NCI-H2227 treated with DMSO at 0.1 percent for 48 hours (cell line): ENCODE measurements at places on chromosomes 7 and 10.

DNA sequence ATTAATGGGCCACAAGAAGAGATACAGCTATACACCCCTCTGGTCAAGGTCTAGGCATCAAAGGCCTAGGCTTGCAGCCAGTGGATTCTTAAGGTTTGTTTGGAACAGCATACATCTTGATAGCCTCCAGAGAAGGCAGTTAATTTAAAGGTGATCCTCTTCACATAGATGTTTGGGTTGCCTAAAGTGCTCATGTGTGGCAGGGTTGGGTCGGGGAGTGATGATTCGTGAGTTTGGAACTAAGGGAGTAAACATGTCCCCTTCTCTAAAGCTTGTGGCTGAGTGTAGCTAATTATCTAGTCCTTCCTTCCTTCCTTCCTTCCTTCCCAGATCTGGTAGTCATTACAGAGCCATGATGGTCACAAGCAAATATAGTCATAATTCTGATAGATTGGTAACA lies 12.4 kb downstream of the PCLO start:
- DNase-seq: no peak

DNA sequence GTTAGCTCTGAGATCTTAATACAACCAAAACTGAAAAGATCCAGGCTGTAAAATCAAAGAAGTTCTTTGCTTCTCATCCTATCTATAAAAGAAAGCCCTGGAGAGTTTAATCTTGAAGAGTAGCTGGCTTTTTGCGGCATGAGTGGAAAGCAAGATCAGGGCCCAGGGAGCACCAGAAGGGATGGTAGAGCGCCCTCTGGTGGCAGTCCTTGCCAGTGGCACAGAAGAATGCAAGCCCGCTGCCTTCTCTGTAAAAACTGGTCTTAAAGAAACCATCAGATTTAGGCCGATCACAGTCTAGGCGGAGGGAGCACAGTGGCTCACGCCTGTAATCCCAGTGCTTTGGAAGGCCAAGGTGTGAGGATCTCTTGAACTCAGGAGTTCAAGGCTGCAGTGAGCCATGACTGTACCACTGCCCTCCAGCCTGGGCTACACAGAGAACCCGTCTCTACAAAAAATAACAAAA lies 35.6 kb downstream of the CPN1 start:
- peak; percentile 47 for DNase-seq

DNA sequence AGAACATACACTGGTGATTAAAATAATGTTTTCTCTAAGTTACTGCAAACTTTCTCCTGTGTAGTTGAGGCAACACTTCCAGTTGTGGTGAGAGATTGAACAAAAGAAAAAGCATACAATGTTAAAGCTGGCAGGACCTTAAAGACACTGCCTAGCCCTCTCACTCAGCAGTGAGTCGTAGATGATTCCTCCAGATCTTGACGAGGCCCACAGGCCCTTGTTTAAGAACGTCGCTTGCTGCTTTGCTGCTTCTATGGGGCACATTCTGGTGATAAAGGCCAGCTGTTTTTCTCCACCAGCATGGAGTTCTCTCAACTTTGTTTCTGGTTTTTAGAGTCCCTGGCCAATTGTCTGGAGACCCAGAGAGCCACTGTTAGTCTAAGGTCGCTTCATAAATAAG lies 2.8 kb upstream of the DENND11 start:
- DNase-seq: no peak

DNA sequence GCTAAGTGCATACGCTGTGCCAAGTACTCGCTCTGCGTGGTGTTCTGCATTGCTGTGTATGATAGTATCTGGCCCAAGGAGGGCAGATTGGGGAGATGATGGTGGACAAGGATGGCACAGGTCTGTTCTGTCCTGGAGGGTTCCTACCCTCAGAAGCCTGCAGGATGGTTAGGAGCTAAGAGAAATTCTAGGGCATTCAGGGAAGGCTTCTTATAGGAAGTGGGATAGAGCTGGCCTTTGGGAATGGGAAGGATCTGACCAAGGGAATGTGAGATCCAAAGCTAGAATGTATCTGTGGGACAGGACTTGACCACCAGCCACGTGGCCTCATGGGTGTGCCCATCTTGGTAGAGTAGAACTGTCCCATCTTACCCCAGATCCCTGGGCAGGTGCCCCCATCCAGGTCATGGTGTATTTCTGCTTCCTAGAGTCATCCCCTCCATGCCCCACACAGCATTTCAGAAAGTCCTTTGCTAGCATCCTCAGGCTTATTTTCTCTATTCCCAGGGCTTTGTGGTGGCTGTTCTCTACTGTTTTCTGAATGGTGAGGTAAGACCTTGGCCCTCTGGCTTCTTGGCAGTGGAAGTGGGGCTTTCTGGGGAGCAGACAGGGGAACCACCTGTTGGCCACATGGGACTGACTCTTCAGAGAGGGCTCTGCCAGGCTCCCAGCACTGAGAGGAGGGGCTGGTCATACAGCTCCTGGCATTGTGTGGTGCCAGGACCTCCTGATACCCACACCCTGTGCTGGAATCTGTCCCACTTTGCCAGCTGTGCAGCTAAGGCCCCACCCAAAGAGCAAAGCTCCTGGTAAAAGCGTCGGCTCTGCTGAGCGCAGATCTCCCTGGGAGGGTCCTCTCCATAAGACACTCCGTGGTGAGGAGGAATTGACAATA lies 52.5 kb downstream of the ADCYAP1R1 start:
- no peak for DNase-seq

DNA sequence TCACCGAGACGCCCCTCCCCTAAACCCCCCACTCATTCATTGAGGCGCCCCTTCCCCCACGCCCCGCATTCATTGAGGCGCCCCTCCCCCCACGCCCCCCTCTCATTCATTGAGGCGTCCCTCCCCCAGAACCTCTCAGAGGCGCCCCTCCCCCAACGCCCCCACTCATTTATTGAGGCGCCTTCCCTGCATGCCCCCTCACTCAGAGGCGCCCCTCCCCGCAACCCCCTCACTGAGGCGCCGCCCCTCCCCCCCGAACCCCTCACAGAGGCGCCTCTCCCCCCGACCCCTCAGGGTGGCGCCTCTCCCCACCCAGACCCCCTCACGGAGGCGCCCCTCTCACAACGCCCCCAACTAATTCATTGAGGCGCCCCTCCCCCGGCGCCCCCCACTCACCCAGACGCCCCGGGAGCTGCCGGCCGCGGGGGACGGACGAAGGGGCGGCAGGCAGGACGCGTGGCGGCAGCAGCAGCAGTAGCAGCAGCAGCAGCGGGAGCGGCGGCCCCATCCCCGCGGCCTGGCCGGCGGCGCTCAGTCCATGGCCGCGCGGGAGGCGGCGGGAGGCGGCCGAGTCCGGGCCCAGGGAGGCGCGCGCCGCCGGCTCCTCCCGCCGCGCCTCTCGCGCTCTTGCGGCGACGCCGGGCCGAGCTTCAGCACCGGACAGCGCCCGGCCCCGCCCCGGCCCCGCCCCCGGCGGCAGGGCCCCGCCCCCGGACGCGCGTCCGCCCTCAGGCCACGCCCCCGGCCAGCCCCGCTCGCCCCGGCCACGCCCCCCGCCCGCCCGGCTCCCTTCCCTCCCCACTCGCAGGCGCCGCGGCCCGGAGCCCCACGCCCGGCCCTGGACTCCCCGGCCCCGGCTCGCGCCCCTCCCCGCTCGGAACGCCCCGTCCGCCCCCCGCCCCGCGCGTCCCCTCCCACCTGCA lies at the start of gene PTPRN2:
TSS of gene PTPRN2 (minus strand) at position 662 of the 923 bp plus-strand sequence.
- peak; percentile 58 for DNase-seq
